Pancreas (tissue), 10 donors: ENCODE measurements at places on chromosomes 16 and 17. TPM values are rescaled to one million over a fixed set of nuclear protein-coding genes. Genes with fewer than 3 reads are reported as not detected.

LAT gene
- total RNA-seq: 3.0 TPM

GRCh38 chr17:43217614-43218087 is 6.0 kb downstream of the TMEM106A start:
- DNase-seq: no peak
- H3K27ac ChIP-seq: no peak overlapping the region
- peaks cover 11% of the 10 kb centered on the region for H3K4me1 ChIP-seq
- H3K27me3 ChIP-seq: no peaks in the 10 kb centered on the region
- no peaks in the 10 kb centered on the region for H3K36me3 ChIP-seq

DNA sequence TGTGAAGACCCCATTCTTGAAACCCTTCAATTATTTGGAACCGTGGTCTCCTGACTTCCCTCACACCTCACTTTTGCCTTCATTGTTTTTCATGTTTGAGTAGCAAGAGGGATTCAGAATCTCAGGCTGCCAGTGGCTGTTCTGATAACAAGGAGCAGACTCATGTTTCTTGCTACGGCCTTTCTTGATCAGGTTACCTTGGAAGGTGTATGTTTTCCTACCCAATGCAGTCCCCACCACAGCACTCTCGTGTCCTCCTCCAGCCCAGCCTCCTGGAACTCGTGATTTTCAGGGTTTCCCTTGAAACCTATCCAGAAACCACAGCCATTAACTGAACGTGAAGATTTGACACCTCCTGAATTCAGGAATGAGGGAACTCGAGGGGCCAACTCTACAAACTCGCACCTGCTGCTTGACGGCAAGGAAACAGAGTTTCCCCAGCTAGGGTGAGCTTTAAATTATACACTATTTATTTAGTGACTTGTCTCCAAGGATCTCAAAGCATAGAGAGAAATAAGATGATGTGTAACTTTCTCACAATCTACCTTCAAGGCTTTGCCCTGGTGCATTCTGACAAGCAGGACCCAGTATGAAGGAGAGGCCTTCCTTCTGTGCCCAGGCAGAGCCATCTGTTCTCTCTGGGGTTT is 1.6 kb downstream of the ZFHX3 start:
- peaks cover 18% of the 10 kb centered on the region for H3K4me1 ChIP-seq
- H3K27me3 ChIP-seq: no peaks in the 10 kb centered on the region
- no peak for DNase-seq

DNA sequence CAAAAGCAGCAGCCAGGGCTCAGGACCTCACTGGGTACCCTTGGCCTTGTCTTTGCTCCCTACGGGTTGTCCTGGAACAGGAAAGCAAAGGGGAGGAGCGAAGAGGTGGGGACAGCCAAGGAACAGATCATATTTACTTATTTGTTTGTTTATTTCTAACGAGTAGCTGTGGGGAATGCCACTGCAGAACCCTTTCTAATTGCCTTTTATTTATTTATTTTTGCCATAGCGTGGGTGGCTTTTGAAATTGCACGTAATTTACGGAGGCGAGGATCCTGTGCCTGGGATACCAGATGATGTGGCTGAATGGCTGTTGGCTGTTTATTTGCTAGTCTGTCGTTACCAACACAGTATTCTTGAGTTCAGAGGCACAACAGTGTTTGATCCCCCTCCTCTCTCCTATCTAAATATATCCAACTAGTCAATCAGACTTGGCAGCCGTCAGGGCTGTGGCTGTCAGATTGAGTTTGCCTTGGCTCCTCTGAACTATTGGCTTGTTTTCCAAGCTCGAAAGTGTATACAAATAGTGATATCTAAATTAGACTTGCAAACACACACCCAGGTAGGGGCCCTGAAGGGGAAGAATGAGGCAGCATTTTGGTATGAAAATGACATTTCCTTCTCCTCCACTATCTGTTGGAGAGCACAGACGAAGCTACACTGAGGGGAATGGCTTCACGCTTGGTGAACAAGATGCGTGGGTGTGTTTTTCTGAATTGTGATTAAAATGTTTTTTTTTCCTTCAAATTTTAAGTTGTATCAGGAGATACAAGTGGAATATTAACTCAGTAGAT is 110.4 kb downstream of the MSI2 start:
- H3K4me1 ChIP-seq: peaks cover 17% of the 10 kb centered on the region
- H3K27ac ChIP-seq: no peak overlapping the region
- H3K27me3 ChIP-seq: no peaks in the 10 kb centered on the region
- H3K36me3 ChIP-seq: no peaks in the 10 kb centered on the region
